Placental pericyte (primary cell): ENCODE measurements at places on chromosomes 2 and 18. TPM values are rescaled to one million over a fixed set of nuclear protein-coding genes. Genes with fewer than 3 reads are reported as not detected.

LHCGR gene
- not detected in 2 replicates for total RNA-seq

COPS9 gene
- total RNA-seq = 33.9 and 41.4 TPM in 2 replicates

AMER3 gene
- not detected in 2 replicates for total RNA-seq

LGALSL gene
- 0.86 and 4.4 TPM in 2 replicates for total RNA-seq

GCA gene
- 1.1 and 1.8 TPM in 2 replicates for total RNA-seq

PLCL1 gene
- total RNA-seq = under 0.01 and 0.43 TPM in 2 replicates

TMEM18 gene
- 13.5 and 30.4 TPM in 2 replicates for total RNA-seq

SULT1C4 gene
- total RNA-seq = 0.14 TPM in 1 of 2 replicates, not detected in the other

ALPP gene
- total RNA-seq = under 0.01 TPM in 1 of 2 replicates, not detected in the other

IFIH1 gene
- 4.6 and 9.3 TPM in 2 replicates for total RNA-seq

DPP10 gene
- total RNA-seq = not detected in 2 replicates

UPP2 gene
- total RNA-seq = not detected in 2 replicates

LAMA1 gene
- 12.5 and 19.5 TPM in 2 replicates for total RNA-seq
